ENCODE measurements at places on chromosomes 16 and 17.

DNA sequence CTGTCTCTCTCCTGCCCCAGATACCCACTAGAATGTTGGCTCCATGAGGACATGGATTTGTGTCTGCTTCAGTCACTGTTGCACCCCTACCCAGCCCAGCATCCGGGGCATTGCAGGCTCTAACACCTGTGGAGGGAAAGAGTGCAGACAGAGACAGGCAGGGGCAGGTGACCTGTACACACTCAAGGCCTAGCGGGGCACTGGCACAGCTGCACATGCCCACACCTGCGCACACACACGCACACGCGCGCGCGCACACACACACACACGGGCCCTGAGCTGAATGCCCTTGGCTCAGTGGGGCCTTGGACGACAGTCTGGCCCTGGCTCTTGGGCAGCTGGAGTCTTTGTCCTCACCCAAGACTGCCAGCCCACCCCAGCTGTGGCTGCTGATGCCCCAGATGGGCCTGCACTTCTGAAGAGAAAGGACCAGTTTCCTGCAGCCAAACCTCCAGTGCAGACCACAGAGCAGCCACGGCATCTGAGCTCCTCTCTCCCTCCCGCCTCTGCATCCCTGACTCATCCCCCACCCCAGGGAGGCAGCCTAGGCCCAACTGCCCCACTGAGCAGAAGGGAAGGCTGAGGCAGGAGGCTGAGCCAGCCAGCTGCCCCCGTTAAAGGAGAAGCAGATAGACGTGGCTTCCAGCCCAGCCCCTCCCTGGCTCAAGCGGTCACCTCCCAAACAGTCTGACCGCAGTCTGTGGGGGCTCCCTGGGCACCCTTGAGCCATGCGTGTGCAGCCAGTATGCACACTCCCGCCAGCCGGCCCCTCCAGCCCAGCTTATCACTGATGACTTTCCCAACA, 12.3 kb upstream of the RAI1 start:
- DNase-seq = no peak

DNA sequence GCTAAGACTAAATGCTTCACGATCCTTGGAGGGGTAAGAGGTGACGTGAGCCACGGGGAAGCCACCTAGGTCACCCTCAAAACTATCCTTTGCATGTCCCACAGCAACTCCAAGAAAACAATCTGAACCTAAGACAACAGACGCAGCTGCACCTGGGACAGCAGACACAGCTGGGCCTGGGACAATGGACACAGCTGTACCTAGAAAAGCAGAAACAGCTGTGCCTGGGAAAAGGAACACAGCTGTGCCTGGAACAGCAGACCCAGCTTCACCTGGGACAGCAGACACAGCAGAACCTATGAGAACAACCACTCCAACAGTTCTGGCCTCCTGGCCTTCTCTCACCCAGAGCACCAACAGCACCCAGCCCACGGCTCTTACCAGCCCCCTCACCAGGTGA, 11.7 kb upstream of the CD300LD start:
- no peak for DNase-seq

- peak; percentile 84 for DNase-seq
Observed at GRCh38 chr17:81967533-81968395, 6.8 kb upstream of the NOTUM start.

DNA sequence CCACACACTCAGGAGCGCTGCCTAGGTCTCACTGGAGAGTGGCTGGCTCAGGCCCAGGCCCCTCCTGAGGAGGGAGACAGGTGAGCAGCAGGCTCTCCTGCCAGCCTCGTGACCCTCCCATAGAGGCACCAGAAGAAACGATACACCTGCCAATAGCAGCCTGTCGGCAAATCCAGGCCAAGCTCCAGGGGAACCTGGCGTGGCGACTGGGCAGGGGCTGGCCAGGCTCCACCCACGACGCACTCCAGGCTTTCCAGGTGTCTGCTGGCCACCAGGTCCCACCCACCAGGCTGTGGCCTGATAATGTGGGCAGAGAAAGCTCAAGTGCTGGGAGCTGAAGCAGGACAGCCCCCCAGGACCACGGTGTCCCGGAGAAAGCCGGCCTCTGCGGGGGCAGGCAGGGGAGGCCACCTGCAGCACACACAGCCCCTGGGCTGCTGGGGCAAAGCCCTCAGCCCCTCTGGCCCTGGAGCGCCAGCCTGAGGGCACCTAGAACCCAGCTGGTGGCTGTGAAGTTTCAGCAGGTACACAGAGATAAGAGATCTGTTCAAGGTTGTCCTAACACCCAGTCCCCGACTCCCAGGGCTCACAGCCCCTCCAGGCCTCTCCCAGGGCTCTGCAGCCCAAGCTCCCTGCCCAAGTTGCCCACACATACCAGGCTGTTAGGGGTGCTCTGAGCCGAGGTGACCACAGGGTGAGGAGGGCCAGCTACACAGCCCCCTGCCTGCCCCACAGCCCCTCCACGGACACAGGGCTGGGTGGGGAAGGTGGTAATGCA, 2.4 kb downstream of the PGAP6 start:
- DNase-seq = no peak

GRCh38 chr17:59607817-59608403, 11.8 kb upstream of the CLTC start:
- no peak for DNase-seq

DNA sequence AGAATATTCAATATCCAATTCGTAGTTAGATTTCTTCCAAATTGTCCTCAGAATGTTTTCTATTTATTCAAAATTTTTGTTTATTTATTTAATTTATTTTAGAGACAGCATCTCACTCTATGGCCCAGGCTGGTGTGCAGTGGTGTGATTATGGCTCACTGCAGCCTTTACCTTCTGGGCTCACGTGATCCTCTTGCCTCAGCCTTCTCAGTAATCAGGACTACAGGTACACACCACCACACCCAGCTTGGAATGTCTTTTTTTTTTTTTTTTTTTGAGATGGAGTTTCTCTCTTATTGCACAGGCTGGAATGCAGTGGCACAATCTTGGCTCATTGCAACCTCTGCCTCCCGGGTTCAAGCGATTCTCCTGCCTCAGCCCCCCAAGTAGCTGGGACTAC, 3.5 kb upstream of the DRG2 start:
- DNase-seq = no peak

DNA sequence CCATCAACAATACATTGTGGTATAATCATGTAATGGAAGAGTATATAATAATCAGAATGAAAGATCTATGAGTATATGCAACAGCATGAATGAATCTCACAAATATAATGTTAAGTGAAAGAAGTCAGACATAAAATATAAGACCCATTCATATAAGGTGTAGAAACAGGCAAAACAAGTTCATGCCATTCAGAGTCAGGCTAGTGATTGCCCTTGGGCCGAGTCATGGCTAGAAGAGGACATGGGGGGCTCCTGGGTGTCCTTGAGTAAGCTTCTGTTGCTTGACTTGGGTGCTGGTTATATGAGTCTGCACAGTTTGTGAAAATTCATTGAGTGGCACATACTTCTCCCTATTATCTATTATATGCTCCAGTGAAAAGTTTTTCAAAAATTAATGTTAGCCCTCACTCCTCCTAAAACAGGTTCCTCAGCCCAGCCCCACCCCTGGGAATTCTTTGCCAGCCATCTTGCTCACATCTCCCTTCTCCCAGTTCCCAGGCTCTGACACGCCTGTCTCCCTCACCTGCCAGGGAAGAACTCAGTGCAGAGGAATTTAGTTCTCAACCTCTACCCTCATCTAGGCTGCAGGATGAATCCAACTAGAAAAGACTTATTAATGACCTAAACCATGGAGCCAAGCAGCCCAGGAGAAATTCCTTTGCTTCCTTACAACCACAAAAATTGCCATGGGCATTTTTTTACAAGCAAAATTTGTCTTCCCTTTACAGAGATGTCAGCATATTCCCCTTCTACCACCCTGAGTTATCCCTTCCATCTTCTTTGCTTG, 52.4 kb upstream of the NFAT5 start:
- DNase-seq = no peak

DNA sequence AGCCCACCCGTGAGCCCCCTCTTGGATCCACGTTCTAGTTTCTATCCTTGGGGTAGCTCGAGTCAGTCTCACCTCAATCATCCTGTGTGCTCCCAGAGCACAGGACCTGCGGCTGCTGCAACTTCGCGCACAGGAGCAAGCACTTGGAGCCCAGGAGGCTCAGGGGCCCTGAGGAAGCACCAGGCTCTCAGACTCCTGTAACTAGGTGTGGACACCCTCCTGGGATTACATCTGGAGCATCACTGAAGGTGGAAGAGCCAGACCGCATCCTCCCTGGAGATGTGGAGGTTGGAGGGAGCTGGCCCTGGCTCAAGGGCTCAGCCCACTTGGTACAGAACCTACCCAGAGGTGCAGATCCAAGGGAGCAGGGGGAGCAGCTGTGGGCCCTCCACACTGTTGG, 2.7 kb downstream of the HBQ1 start:
- DNase-seq = no peak

GRCh38 chr16:85293904-85294642, 181.8 kb upstream of the CIBAR2 start:
- no peak for DNase-seq

DNA sequence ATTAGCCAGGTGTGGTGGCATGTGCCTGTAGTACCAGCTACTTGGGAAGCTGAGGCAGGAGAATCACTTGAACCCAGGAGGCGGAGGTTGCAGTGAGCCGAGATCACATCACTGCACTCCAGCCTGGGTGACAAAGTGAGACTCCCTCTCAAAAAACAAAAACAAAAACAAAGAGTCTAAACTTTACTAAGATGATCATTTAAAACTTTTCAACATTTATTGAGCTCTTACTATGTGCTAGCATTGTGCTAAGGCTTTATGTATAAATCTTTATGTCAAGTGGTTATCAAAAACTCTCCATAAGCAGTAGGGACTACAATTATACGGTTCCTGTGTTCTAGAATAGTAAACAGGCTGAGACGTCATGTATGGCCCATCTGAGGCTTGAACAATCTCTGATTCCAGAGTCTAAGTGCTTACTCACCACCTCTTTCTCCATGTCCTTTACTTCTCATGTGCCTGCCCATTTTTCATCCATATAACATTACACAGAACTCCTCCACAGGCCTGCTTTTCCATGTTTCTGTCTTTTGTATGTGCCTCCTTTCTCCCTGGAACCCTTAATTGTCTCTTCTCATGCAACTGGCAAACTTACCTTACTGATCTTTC, 66.7 kb downstream of the NUP88 start:
- no peak for DNase-seq

DNA sequence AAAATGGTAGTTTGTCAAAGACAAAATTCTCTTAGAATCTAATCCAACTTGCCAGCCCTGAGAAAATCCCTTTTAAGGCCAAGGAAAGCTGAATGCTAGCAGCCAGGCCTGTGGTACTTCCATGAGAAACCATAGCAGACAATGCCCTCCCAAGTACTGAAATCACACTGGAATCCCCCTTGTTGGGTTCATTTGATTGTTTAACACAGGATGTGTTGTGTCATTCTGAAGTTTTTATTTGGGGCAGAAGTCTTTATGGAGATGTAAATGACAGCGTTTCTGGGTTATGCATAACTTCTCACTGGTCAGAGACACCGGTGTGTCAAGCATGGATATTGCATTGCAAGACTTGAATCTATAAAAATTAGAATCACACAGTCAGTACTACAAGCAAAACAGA, 6.0 kb upstream of the ARL2BP start:
- DNase-seq = no peak

DNA sequence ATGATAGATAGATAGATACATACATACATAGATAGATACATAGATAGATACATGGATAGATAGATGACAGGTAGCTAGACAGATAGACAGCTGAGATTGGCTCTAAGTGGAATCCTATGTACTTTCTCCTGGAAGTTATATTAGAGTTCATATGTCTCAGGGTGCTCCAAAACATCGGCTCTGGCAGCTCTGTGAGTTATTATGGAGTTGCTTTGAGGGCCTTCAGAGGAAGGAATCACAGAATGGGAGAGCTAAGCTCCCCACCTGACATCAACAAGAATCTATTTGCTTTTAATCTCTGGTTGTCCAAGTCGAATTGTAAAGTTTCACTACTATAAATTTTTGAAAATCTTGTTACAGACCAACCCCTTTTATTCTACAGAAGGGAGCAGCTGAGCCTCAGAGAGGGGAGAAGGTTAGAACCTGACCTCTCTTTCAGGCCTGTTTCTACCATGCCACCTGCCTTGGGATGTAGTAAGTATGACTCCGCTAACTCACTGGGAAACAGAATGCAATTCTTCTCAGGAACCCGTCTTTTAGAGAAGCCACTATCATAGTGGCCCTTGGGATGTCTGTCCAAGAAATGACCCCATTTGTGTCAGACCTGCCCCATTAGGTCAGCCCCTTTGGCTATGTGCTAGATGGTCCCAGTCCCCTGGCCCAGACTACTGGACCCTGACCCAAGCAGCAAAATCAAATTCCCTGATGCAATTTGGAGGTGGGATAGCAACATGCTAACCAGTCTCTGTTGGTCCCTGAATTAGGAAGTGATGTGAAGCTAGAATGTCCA, 18.3 kb downstream of the GP2 start:
- no peak for DNase-seq
